ENCODE measurements at places on chromosomes 16 and 17.

DNA sequence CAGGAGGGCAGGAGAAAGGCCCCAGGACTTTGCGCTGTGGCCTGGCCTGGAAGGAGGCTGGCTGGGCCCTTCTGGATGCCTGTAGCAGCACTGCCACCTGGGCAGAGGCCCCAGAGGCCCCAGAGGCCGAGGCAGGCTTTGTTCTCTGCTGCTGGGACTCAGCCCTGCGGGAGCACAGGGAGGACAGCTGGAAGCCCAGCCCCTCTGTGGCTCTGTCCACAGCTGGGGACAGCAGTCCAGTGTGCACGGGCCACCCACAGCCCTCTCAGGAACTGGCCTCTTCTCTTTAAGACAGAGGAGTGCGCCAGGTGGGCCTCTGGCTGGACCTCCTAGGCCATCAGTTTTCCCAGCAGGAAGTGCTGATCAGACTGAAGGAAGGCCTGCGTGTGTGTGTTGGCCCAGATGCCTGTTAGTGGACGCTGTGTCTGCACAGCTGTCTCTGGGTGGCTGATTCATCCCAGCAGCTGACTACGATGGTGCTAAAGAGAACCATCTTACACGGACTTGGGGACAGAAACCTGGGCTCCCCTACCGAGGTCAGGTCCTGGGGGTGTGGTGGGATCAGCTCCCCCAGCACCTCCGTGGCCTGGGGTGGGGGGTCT lies 26.9 kb upstream of the ZNF750 start:
- no peak for DNase-seq

DNA sequence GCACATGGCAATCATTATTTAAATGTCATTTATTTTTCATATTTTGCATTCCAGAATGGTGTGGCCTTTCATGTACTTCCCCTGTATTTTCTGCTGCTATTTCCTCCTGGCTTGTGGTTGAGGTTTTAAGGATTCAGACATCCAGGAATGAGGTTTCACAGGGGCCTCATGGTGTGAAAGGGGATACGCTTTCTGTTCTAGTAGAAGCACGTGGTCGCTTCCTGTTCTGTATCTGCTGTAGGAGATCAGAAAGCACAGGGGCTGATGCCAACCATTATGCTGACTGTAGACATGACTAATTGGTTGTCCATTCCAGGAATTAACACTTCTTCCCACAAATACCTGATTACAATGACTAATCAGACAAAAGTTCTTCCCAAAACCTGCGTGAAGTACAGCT lies 405.9 kb downstream of the SHISA9 start:
- no peak for DNase-seq

GRCh38 chr16:1182316-1182671 lies 29.4 kb downstream of the CACNA1H start:
- no peak for DNase-seq

- no peak for DNase-seq
Observed at GRCh38 chr17:41340494-41340893, 10.1 kb downstream of the KRT33A start.

DNA sequence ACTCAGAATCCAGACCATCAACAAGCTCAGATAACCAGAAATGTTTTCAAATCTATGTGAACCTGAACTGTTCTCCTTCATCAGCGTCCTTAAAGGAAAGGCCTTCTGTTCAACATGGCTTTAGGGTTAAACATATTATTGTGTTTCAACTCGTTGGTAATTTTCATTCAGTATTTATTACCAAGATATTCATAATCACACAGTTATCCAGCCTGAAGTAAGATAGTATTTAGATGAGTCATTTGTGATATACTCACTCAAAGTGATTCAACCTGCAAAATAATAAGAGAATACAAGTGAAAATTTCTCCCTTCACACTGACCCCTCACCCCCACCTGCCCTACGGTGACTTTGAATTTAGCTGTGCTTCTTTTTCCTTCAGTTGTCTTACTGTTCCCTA lies 3.0 kb downstream of the CYLD start:
- no peak for DNase-seq

DNA sequence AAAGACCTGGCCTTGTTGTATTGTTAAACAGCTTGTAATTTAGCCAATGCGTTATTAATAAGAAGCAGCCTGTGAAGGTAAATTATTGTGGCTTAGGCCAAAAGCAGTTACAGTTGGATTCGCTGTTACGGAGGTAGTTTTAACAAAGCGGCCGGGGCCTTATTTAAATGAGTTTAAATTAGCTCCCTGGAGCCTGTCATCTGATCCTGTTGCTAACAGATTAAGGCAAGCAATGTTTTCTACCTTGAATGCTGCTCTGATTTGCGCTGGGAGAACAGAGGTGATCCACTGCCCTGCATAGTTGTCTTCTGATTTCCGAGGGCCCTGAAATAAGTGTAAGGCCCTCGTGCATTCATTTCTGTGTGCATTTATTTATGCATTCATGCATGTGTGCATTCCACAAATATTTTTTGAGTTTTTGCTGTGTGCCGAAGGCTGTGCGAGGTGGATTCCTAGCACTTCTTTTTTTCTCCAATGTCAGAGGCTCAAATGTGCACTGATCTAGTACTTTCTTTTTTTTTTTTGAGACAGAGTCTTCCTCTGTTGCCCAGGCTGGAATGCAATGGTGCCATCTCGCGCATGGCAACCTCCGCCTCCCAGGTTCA lies 10.9 kb downstream of the SEC14L5 start:
- no peak for DNase-seq

Data from activated CD4-positive, alpha-beta T cell treated with anti-CD3 and anti-CD28 coated beads, Interleukin-2, amount 50 U/mL, for 4 hours (primary cell).